ENCODE measurements at places on chromosomes 5 and 9.

DNA sequence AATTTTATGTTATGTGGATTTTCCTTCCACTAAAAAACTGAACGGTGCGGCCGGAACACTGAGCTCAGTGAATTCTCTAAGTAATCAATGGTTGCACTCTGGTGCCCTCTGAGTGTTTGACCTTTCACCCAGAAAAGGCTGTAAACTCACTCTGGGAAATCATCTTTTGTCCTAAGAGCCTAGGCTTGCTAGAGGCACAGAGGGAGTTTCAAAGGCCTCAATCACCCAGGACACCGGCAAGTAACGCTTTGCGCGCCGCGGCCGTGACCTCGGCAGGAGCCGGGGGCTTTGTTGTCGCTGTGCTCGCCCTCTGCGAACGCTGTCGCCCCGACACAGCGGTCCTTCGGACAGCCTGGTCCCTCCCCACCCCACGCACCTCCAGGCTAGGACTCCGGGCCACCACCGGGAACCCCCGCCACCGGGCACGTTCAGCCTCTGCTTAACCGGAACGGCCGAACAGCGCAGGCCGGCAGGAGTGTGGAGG is 703 bp downstream of the ISCA1 start:
- DNase-seq, result no peak

DNA sequence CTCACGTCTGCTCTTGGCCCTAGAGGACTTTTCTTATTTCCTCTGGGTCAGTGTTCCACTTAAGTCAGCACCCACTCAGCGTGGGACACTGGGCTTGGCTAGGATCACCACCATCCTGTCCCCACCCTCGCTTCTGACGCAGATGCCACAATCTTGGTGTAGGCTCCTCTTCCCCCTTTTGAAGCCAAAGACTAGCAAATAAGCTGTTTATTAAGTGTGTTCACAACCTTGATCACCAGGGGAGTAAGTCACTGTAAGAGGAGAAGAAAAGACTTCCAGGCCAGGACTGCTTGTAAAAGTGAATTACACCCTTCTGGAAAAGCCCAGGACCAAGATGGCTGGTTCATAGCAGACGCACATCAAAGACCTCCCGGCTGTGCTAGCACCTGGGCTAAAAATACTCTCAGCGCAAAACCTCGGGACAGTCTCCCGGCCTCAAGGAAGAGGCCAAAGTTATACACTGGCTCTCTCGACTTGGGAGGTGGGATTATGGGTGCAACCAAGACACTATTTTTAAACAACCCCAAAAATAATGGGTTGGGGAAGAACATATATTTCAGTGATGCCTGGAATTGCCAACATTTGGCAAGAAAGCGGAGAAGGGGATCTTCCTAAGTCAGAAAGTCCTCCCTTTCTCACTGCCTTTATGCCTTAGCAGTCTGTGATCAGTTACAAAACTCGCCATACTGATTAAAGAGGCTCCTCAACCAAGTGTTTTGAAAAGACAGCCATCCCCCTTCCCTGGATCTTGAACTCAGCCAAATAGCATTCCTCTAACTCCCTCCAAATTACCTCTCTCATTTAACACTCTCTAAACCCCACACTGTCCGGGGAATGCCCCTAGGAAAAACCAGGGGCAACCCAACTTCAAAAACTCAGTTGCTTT is 69.4 kb downstream of the RAPGEF1 start:
- DNase-seq, result no peak

DNA sequence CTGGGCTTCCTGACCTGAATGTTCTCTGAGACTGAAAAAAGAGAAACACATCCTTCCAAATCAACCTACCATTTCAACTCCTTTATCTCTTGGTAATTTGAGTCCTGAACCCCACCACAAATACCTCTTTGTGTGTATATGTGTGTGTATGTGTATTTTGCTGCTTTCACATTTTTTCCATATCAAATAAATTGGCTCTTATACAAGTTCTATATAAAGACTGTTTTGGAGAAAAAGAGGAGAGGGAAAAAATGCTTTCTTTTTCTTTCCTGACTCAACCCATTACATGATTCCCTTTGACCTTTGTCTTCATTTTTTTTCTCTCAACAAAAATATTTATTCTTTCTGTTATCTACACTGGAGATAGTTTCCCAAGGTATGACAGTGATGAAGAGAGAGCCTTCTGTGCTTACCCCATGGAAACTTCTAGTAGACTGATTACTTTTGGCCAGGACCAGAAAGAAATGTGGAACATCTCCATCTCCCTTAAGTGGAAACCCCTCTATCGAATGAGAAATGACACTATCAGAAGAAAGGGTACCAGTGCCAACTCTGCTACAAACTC is 85.3 kb downstream of the PAPPA start:
- DNase-seq, result no peak

GRCh38 chr9:127336086-127336485 is 60.9 kb upstream of the SLC2A8 start:
- DNase-seq, result no peak

DNA sequence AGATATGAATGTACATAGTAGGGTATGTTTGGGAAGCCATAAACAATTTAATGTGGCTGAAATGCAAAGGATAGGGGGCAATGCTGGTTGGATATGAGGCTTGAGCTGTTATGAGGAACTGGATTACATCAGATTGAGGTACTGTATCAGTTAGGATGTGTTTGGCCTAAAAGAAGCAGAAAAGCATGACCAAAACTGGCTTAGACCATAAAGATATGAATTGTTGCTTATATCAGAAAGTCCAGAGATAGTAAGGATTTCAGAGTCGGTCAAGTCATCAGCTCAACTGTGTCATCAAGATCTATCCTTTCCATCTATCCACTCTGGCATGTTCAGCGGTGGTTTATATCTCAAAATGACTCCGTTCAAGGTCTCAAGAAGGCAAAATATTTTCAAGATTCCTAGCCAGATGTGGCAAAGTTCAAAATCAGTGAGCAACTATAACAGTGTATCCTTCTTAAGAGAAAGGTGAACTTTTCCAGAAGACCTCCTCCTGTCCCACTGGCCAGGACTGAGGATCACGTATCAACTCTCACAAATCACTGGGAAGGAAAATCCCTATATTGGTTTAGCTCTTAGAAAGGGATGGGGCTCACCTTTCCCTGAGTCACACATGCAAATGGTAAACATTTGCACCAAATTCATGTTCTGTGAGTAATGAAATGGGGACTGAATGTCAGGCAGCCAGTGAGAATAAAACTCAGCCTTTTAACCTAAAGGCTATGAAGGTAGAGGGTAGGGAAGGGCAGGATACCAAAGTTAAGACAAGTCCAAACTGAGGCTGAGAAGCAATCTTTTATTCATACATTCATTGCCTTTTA is 257.8 kb downstream of the TRIM32 start:
- no peak for DNase-seq

Data from SK-MEL-5 (cell line).